Colonic mucosa (tissue), 4 donors: ENCODE measurements at places on chromosomes 16 and 17.

GRCh38 chr16:2706611-2707311 lies 13.3 kb downstream of the PRSS27 start:
- DNase-seq: no peak

- DNase-seq: no peak
Observed at GRCh38 chr17:46154151-46154816, 38.9 kb downstream of the KANSL1 start.

DNA sequence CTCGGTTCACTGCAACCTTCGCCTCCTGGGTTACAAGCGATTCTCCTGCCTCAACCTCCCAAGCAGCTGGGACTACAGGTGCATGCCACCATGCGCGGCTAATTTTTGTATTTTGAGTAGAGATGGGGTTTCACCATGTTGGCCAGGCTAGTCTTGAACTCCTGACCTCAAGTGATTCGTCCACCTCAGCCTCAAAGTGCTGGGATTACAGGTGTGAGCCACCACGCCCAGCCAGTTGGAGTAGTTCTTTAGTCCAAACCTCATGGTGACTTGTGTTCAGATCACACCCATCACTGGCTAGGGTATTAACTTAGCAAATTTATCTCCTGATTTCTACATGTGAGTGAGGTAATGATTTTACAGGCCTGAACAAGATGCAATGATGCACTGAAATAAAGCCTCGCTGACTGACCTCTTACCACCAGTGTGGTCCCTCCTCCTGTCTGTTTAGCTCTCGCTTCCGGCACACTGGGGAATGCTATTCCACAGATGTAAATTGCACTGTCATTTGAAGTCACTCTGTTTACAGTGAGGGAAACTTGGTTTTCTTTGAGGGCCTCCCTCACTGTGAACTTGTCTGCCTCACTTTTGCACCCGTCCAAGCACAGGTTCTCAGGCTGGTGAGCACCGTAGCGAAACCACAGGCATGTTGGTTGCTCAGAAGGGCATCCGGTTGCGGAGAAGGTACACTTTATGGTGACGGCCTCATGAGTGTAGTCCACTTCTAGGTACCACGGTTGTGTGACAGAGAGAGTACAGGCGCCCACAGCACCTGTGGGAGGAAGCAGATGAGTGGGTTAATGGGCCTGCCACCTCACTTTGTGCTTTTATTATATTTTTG lies 5.5 kb downstream of the IGSF6 start:
- peak; percentile 24 for DNase-seq

- DNase-seq: peak; percentile 9
Observed at GRCh38 chr17:77708049-77708448, 250.5 kb upstream of the TNRC6C start.

GRCh38 chr17:34728771-34729310 lies 149.5 kb downstream of the TMEM132E start:
- DNase-seq: no peak

GRCh38 chr16:55055262-55055661 lies 124.6 kb downstream of the IRX5 start:
- DNase-seq: no peak
